ENCODE measurements at places on chromosomes 2 and 18.

DNA sequence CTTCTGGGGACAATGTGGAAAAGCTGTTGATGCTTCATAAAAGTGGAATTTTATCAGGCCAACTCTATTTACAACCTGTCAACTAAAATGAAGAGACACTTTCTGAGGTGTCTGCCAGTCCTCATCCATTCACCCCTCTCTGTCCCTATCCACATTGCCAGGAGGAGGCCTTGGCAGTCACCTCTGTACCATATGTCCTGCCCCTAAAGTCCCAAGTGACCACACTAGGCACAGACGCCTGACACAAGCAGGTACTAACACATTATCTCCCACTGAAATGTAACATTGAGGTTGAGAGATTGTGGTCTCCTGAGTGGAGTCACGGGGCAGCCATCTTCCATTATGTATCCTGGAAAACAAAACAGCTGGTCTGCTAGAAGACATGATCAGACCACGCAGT is 71.4 kb downstream of the OSBPL1A start:
- no peak for DNase-seq

GRCh38 chr18:22650247-22650646 is 232.5 kb upstream of the CTAGE1 start:
- DNase-seq, result no peak

- no peak for DNase-seq
Measured at GRCh38 chr2:64218137-64218802, 74.0 kb upstream of the PELI1 start.

- no peak for DNase-seq
Measured at GRCh38 chr2:213119061-213119809, 32.2 kb downstream of the IKZF2 start.

DNA sequence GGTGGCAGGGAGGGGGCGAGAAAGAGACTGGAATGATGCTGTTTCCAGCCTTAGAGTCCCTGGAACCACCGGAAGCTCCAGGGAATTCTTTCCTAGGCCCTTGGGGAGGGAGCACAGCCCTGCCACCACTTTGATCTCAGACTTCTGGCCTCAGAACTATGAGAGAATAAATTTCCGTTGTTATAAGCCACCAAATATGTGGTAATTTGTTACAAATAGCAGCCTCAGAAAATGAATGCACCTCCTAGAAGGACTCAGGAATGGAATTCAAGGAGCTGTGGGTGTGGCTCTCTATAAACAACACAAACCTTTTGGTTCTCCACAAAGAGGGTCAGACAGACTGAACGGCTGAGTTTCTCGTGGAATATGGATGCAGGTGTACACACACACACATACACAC is 144.5 kb downstream of the ACKR3 start:
- no peak for DNase-seq

DNA sequence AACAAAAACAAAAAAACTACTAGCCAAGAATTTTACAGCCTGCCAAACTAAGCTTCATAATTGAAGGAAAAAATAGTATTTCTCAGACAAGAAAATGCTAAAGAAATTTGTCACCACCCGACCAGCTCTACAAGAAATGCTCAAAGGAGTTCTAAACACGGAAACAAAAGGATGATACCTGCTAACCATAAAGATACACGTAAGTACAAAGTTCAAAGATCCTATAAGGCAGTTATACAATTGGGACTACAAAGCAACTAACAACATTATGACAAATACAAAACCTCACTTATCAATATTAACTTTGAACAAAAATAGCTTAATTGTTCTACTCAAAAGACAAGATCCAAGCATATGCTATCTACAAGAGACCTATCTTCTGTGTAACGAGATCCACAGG is 64.6 kb downstream of the TRAPPC8 start:
- no peak for DNase-seq

- no peak for DNase-seq
Measured at GRCh38 chr2:118763797-118764196, 83.7 kb downstream of the EN1 start.

- DNase-seq, result no peak
Measured at GRCh38 chr2:204177977-204178522, 241.5 kb downstream of the ICOS start.

GRCh38 chr2:100265226-100265625 is 57.1 kb downstream of the LONRF2 start:
- DNase-seq, result no peak

DNA sequence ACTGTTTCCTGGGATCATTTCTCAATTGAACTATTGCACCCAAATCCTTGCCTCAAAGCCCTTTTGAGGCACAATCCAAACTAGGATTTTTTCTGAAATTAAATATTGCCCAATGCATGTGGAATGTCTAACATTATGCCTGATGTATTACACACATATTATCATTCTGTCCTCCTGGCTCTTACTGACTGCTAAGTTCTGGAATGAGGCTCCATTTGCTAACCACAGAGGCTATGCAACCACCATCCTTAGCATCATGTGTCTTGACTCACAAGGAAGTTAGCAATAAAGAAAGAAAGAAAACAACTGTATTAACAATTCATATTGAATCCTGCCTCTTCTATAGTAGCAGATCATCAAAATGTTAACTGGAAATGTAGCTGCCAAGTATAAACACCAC is 1142.7 kb downstream of the CNTNAP5 start:
- DNase-seq, result no peak

DNA sequence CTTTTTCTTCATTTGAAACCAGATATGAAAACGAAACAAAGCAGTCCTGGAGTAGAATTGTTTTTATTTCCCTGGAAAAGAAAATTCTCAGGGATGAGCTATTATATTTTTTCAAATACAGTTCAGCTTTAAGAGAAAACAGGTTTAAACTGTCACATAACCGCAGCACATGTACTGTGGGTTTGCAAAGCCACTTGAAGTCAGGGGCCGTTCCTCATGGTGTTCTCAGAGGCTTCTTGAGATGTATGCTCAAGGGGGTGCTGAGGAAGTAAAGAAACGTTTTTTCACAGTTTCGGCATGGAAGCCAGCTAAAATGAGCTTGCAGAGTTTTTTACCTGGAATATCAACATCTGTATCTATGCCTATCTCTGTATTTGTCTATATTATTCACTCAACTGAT is 225.3 kb downstream of the MC4R start:
- DNase-seq, result no peak

DNA sequence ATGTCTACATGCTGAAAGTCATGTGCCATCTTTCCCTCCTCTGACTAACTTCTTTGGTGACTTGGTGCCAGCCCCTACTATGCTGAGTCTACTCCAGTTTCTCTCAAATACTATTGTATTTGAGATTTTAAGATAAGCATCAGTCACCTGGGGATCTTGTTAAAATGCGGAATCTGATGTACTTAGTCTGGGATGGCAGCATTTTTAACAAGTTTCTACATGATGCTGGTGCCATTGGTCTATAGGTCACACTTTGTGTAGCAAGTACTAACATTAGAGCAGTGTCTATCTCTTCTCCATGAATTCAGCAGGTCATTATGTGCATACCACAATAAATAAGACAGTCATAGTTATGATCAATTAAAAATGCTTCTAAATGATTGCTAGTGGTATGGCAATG is 106.9 kb downstream of the CERS6 start:
- DNase-seq, result no peak

DNA sequence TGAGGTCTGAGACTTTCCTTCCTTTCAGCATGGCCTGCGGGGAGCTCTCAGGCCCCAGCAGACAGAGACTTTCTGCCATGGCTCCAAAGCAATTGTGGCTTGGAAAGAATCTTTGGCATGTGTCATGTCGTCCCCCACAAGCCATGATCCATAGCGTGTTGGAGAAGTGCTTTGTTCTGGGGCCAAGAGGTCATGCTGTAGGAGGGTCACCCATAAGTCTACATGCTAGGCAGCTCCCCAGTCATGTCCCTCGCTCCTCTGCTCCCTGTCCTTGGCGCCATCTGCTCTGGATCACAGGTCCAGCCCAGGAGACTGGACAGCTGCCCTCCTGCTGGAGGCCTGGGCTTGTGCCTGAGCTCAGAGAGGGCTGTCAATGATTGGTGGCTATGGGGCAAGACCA is 78.8 kb upstream of the LCLAT1 start:
- DNase-seq, result no peak

DNA sequence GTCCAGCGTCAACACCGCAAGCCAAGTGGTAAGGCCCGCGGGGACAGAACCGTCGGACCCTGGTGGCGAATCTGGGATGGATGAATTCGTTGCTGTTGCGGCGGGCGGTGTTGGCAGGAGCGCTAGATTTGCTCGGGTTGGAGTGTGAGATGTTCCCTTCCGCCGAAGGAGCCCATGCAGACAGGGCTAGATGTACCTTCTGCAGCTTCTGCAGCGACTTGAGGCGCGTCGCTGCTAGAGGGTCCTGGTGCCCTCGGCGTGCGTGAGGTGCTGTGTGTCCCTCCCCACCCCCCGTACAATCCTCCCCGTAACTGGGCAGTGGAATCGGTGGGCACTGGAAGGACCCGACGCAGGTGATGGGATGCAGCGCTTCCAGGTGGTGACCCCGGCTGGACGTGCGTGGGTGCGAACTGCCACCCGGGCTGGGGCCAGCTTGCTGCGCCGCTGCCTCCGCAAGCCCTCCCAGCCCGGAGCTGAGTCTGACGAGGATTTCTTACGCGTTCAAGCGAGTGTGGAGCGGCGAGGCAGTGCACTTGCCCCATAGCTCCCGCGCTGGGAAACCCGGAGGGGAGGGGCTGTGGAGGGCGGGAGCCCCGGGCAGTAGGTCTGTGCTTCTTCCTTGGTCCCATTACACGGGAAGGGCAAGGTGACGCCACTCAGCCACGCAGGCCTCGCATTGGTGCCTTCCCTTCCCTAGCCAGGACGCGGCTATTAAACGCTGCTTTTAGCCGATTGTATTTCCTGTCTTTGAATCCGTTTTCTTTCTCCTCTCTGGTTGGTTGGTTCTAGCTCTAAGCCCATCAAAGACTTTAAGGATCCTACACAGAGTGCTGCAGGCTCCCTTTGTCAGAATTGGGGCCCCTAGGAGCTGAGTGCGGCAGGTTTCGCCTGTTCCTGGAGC is 34.2 kb downstream of the CHRNA1 start:
- DNase-seq, result no peak

DNA sequence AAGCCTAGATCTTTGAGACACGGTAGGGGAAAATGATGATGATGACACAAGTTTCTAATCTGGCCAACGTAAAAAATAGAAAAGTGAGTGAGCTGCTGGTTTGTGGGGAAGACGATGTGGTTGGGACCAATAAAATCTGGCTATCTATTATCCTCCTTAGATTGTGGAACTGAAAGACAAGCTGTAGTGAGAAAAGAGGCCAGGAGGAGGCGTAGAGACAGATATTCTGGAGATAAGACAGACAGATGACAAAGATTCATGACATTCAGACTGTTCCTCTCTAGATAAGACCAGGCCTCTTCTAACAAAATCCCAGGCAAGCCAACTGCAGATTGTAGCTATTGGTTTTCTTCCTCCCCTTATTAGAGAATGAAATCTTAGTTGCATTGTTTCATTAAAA is 376.3 kb upstream of the UBE2E3 start:
- DNase-seq, result peak; percentile 4

- no peak for DNase-seq
Measured at GRCh38 chr2:113709022-113709421, 47.4 kb downstream of the SLC35F5 start.

GRCh38 chr2:9618410-9618809 is 12.4 kb downstream of the YWHAQ start:
- no peak for DNase-seq
